ENCODE measurements at places on chromosomes 7 and 10.

GRCh38 chr7:101175664-101176063, 4.4 kb downstream of the NAT16 start:
- DNase-seq, result no peak

GRCh38 chr7:2706685-2707126, 18.7 kb downstream of the AMZ1 start:
- DNase-seq, result no peak

DNA sequence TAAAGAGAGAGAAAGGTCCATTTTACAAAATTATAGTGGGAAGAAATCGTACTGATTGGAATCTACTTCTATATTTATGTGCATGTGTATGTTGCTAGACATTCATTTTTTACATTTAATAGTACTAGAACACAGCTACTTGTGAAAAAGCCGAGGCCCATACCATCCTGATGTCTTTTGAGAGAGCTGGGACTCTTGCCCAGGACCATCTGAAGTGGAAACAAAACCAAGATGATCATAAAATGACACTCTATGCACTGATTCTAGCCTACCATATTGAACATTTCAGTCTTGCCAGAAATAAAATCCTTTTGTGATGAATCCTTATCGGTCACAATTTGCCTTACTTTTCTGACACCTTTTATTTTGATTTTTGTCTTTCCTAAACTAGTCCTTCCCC, 640.0 kb downstream of the KCNMA1 start:
- no peak for DNase-seq

DNA sequence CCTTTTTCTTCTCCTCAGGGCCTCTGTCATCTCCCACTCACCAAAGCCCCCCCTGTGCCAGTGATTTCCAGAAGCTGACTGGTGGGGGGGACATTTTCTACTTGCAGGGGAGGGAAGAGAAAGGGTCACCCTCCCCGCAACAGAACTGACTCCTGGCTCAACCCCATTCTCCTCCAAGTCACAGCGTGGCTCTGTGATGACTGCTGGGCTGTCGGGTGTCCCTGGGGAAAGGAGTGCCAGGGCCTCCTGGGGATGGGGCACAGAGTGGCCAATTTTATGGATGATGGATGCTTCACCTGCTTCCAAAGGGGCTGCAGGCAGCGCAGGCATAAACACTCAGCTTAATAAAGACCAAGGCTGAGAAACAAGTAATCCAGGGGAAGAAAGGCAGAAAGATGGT, 523.0 kb downstream of the PTPRN2 start:
- DNase-seq, result no peak

DNA sequence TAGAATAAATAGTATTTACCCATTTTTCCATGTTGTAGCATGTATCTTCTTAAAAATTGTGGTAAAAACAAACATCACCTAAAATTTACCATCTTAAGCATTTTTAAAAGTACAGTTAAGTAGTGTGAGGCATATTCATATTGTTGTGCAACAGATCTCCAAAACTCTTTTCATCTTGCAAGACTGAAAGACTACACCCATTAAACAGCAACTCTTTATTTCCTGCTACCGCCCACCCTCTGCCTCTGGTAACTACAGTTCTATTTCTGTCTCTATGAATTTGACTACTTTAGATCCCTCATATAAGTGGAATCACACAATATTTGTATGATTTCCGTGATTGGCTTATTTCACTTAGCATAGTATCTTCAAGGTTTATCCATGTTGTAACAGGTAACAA, 40.0 kb upstream of the AGBL3 start:
- no peak for DNase-seq

GRCh38 chr7:96327429-96327828, 5.5 kb upstream of the SLC25A13 start:
- no peak for DNase-seq

DNA sequence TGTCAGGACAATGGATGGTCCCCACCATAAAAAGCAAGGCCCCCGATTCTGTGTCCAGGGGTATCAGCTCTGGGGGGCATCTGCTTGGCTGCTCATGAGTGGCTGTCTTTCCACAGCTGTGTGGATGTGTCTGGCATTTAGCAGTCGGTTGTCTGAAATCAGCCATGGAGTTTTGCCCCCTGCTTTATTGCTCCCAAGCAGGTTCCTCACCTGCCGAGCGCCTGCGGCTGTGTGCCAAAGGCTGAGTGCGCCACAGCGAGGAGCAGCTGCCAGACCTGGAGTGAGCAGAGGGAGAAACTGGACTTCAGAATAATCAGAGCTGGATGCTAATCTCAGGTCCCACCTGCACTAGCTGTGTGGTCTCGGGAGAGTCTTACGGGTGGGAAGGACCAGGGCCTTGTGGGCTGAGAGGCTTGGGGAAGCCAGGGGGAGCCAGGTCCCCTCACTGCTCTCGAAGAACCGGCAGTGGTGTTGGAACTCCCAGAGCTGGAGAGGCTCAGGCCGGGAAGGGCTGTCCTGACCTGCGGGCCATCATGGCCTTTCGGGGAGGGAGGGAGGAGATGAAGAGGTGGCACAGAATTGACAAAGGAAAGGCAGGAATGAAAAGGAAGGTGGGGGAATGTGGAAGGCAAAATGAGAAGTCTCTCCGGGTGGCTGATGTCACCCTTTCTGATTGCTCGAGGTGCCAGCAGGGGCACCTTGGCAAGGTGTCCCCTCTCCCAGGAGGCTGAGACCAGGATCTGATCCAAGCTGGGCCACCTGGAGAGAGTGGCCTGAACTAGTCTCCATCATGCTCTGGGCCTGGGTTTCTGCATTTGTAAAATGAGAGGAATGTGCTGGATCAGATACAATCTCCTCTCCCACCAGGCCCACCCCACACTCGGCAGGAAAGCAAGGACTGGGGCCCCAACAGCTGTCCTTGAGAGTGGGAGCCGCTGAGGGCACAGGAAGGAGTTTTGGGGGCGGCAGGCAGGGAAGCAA, 30.2 kb upstream of the LEP start:
- DNase-seq, result no peak

GRCh38 chr7:1124164-1124563, 35.8 kb downstream of the ZFAND2A start:
- DNase-seq, result no peak

- DNase-seq, result no peak
Measured at GRCh38 chr7:15560968-15561367, 847 bp downstream of the AGMO start.

GRCh38 chr10:50917486-50917885, 32.1 kb upstream of the A1CF start:
- no peak for DNase-seq

GRCh38 chr7:53993224-53993623, 549.0 kb upstream of the VSTM2A start:
- DNase-seq, result no peak

DNA sequence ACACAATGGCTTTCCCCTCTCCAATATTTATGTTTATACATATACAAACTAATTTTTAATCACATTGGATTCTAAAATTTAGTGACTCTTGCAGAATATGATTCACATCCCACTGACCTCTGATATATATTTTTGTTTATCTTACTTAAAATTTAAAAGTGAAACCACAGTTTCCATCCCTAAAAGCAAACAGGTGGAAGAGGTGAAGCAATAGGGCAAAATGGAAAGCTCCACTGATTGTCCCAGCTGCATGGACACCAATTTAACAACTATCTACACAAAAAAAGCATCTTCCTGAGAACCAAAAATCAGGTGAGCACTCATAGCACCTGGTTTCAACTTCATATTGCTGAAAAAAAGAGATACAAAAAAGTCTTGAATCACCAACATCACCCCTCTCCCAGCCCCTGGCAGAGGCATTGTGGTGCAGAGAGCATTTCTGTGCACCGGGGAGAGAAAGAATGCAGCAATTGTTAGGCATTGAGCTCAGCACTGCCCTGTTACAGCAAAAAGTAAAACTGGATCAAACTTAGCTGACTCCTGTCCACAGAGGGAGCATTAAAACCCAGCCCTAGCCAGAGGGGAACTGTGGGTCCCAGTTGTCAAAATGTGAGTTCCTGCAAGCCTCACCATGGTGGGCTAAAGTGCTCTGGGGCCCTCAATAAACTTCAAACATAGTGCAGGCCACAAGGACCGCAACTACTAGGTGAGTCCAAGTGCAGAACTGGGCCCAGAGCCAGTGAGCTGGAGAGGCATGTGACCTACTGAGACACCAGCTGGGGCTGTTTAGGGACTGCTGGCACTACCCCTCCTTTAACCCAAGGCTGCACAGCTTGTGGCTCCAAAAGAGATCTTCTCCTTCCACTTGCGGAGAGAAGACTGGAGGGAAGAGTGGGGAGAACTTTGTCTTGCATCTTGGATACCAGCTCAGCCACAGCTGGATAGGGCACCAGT, 92.1 kb downstream of the SIRT1 start:
- DNase-seq, result peak; percentile 13

DNA sequence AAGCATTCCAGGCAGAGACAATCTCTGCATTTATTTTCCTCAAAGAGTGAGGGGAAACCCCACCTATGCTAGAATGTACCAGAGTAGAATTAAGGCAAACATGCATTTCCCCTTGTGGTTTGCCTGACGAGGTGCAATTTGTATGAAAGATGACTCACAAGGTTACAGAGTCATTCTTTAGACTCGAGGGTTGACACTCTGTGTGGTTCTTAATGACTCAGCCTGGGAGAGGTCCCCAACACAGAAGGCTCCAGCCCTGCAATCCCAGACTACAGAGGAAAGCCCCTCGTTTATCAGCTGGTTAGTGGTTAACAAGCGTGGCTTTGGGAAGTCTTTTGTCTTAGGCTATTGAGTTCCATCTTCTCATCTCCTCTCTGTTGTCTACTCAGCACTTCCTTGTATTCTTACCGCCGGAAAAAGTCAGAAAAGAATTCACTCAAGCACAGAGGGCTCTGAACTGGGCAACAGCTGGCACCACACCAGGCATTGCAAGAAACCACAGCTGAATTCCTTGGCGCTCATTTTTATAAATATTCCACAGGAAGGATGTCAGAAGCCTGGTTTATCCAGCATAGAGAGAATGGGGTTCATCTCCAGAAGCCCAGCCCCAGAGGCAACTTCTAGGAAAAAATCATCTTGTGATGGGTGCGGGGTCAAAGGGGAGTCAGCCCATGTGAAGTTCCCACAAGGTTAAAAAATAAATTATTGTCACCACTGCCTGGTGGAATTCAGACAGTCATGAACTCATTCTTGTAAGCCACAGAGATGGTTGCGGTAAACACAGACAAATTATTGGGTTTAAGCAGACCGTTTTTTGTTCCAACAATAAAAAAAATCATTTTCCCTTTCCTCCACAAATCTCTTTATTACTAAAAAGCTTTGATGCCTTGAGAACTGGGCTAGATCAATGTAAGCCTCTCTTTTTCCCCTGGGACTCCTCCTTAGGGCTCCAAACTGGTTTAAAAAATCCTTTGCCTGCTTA, 24.5 kb upstream of the SVIL start:
- no peak for DNase-seq

DNA sequence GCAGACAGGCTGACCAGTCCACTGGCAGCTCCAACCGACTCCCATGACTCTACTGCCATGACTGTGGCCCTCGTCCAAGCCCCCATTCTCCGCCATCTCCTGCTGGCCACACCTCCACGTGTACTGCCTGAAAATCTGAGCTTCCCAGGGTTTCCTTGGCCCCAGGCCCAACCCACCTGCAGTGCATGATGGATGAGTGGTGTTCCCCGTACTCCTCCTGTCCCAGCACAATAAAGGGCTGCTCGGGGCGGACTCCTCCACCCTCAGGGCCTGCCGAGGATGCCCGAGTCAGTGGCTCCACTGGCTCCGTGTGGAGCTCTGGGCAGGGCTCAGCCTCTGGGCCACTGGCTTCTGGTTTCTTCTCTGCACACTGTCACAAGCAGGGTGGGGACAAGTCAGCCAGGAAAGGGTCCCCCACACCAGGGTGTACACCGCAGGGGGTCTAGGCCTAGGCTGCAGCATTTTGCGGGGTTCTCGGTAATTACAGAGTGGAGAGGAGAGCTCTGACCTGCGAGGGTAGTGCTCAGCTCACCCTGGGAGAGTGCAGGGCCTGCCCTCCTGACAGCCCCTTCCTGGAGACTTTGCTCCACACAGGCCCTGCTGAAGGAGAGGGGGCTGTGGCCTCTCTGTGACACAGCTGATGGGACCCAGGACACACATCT, 15.2 kb downstream of the WDR91 start:
- DNase-seq, result no peak

DNA sequence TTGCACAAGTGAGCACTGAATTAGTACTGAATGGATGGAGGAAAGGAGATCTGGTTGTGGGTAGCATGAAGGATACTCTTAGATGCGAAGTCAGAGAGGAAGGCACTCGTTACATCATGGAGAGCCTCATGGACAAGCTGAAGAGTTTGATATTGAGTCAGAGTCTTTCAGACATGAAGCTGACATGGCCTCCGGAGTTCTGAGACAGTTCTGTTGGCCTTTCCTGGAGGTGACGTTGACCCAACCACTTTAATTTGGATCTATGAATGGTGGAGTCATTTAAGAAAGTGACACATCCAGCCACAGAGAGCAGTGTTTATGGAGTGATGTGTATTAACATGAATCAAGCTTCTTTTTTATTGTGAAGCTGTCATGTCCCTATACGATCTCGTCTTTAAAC, 286.3 kb upstream of the CDC14C start:
- DNase-seq, result no peak

DNA sequence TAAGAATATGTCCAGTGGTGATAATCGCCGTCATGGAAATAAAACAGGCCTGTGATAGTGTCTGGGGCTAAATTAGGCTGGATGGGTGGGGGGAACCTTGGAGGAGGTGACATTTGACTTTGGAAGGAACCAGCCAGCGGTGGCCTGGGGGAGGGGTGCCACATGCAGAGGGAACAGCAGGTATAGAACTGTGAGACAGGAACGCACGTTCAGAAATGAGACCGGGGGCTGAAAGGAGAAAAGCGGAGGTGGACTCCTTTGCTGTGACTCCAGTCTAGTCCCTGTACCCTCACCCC, 2.6 kb upstream of the CYP26A1 start:
- DNase-seq, result no peak

DNA sequence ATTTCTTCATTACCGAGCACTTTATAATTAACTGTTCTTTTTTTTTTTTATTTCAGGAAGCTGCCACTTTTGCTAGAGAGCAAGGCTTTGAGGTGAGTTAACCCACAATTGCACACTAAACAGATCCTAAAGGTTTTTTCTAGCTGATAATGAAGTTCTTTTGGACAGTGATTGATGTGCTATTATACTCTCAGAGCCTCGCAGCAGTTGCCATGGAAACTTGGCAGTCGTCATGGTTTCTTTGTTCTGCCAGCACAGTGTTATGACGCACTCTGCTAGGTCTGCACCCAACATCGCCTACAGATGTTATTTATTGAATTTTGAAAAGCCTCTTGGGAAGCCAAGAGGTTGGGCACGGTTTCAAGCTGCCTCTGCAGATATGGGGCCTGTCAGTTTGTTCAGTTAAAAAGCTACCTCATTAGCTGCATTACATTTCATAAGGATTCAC, 237.2 kb upstream of the KAT6B start:
- no peak for DNase-seq

All from iPS DF 6.9 (cell line).